Motor neuron (in vitro differentiated cells): ENCODE measurements at places on chromosomes 6 and 20. TPM values are rescaled to one million over a fixed set of nuclear protein-coding genes. Genes with fewer than 3 reads are reported as not detected.

Gene APOM
- 5.5 and 6.7 TPM in 2 replicates for total RNA-seq

Gene SCRT2
- 0.26 and 0.66 TPM in 2 replicates for total RNA-seq

Gene MEP1A
- not detected in 2 replicates for total RNA-seq

Gene PSORS1C2
- 0.73 TPM in 1 of 2 replicates, not detected in the other for total RNA-seq

Gene CCDC170
- total RNA-seq: 0.33 and 0.81 TPM in 2 replicates

Gene NRSN1
- total RNA-seq: 21.5 and 21.8 TPM in 2 replicates

Gene TBC1D7
- total RNA-seq: 24.2 and 26.6 TPM in 2 replicates

Gene LTA
- 0.32 and 0.36 TPM in 2 replicates for total RNA-seq

Gene CHRNA4
- 7.6 and 9.3 TPM in 2 replicates for total RNA-seq

Gene TCP11
- 0.64 and 0.73 TPM in 2 replicates for total RNA-seq

Gene SLC4A11
- total RNA-seq: 10.6 and 11.7 TPM in 2 replicates

Gene CGA
- not detected in 2 replicates for total RNA-seq

Gene DSP
- total RNA-seq: 5.6 and 5.9 TPM in 2 replicates

Gene RCAN2
- total RNA-seq: 0.66 and 0.70 TPM in 2 replicates

Gene CCN6
- 0.60 and 0.81 TPM in 2 replicates for total RNA-seq

Gene RIPOR2
- 17.7 and 20.2 TPM in 2 replicates for total RNA-seq

Gene MOCS1
- 24.2 and 27.8 TPM in 2 replicates for total RNA-seq

Gene AIF1
- total RNA-seq: 7.6 TPM in 1 of 2 replicates, not detected in the other

Gene ME1
- total RNA-seq: 4.7 and 5.1 TPM in 2 replicates

Gene GPR6
- 0.33 and 0.34 TPM in 2 replicates for total RNA-seq

Gene SCUBE3
- 12.7 and 14.6 TPM in 2 replicates for total RNA-seq

Gene GNL1
- total RNA-seq: 46.6 and 51.1 TPM in 2 replicates

Gene BCLAF1
- total RNA-seq: 246 and 275 TPM in 2 replicates

Gene ULBP3
- 6.6 and 7.7 TPM in 2 replicates for total RNA-seq
